ENCODE measurements at places on chromosomes 5 and 9.

GRCh38 chr9:112719241-112719691 lies 1.3 kb upstream of the INIP start:
- DNase-seq = no peak

DNA sequence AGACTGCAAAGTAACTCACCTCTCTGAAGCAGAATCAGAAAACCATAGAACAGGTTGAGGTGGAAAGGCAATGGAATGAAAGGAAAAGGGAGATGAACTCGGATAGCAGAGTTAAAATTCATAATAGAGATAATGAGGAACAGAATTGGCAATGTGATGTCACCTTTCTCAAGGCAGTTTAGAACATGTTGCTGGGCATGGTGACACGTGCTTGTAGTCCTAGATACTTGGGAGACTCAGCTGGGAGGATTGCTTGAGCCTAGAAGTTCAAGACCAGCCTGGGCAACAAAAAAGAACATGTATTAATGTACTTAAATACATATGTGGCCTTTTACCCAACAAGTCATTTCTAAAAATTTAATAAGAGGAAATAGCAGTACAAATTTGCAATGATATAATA lies 81.6 kb upstream of the MIER3 start:
- DNase-seq = no peak

DNA sequence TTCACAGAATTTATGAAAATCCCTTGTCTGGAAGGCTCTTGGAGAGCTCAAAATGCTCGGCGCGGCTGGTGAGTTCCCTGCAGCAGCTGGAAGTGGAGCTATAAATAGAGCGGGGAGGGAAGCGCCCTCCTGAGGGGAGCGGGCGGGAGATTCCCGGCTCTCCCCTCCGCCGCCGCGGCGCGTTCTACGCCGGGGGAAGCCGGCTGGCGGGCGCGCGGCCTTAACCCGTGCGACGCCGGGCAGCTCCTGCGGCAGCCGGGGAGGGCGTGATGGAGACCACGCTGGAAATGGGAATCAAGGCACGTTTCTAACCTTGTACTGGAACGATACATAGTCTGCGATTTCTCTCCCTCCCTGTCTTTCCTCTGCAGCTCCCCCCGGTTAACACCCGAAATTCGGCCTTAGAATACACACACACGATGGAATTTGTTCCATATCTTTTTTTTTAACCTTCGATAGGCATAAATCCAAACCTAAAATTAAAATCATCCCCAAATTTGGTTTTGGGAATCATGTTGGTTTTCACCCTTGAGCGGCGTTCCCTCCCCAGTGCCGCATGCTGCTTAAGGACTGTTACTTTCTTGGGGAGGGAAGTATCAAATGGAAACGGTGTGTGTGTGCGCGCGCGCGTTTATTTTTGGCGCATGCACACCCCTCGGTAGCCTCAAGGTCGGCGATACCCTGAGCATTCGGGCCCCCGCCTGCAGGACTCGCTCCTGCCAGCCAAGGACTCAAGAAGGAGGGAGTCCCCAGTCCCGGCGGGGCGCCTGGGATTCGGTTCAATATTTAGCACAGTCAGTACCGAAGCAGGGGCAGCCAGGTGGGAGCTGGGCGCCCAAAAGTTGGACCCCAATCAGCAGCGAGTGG lies 306.3 kb upstream of the KCNN2 start:
- DNase-seq = peak; percentile 92

- no peak for DNase-seq
Measured at GRCh38 chr5:100550531-100551051, 15.4 kb downstream of the FAM174A start.

DNA sequence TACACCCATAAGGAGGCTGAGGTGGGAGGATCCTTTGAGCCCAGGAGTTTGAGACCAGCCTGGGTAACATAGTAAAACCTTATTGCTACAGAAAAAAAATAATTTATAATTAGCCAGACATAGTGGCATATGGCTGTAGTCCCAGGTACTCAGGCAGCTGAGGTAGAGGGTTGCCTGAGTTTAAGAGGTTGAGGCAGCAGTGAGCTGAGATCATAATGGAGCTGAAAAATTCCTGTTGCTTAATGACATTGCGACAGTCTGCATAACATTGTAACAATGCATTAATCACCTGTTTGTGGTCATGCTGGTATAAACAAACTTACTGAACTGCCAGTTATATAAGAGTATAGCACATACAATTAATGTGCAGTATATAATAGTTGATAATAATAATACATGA lies 214.2 kb downstream of the TRIM32 start:
- no peak for DNase-seq

DNA sequence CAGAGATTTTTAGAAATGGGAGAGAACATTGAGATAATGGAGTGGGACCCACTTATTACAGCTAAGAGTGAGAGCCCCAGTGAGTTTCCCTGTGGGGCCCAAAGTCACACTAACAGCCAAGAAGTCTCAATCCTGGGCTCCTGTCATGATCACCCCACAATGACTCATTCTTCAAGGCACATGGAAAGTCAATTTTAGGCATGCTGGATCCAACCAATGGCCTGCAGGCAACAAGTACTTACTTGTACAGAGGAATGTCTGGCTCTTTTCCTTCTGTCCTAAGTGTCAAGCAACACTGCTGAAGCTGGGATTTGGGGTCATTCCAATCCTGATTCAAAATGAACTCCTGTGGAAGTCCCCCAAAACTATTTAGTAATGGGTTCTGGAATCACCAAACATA lies 123.1 kb downstream of the DROSHA start:
- DNase-seq = no peak
